ENCODE measurements at places on chromosomes 4 and X.

- DNase-seq, result no peak
Measured at GRCh38 chr4:98151145-98151924, 8.1 kb upstream of the STPG2 start.

DNA sequence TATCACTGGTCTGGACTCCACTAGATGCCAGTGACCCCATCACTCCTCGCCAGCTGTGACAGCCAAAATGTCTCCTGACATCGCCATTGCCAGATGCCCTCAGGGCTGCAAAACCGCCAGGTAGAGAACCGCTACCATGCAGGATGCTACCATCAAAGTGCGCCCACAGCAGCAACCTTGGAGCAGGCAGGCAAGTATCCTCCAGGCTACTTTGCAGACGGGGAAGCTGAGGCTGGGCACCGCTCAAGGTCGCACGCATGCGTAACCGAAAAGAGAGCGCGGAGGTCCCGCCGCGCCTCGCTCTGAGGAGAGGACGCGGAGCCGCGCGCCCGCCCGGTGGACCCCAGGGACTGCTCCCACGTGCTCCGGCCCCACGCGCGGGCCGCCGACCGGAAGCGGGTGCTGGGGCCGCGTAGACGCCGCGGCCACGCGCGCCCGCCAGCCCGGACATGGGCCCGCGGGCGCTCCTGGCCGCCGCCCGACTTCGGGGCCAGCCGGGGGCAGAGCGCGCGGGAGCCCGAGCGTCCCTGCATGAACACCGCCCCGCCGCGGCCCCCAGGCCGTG, at the start of gene STS:
STS (plus strand) TSS at position 300 of the 565 bp plus-strand sequence. CDS start 105,488 bp downstream, outside the sequence.
- peak; percentile 83 for DNase-seq

DNA sequence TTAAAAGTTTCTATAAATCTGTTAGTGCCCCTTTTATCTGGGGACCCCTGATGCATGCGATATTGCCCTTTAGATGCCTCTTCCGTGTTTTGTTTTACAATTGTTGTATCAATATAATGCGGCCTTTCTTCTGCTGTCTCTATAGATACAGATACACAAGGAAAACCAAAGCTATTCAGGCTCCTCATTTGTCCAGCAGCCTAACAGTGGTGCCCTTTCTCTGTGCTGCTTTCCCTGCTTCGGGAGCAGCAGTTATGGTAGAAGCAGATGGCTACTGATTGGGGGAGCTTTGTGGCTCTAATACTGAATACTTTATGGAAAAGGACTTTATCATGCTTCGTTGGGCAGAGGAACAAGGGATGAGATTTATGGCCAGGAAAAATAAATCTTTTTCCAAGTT, 10.6 kb upstream of the PRDM8 start:
- DNase-seq, result peak; percentile 23

GRCh38 chr4:98199247-98199646, 56.0 kb upstream of the STPG2 start:
- DNase-seq, result no peak

- DNase-seq, result no peak
Measured at GRCh38 chr4:148574911-148575310, 132.7 kb upstream of the NR3C2 start.

DNA sequence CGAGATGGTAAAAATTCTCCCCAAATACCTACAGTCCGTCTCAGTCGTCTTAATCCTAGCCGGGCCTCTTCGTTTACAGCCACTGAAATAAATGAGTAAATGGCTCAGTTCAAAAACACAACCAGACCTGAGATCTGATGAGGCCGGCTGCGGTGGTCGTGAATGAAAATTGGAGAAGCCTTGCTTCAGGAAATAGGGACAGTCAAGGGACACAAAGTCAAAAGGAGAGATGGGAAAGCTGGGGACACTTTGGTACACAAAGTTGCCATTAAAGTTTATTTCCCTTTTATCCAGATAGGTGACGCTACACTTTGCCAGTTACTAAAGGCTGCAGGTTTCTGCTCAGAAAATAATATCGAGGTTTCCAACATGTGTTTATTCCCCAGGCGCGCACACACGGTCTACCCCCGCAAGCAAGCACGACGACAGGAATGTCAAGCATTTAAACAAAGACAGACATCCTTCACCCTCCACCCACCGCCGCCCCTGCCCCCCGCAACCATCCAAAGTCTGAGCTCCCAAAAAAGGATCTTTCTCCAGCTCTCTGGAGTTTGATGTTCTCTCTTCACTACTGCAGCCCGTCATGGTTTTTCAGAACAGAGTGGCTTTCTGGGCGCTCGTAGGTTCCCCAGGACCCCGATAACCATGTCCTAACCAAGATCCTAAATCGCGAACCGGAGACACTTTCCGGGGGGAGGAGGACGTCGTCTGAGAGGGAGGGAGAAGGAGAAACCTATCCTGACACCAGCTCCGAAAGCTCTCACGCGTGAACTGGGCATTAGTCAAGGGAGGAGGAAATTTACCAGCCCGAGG, 1.3 kb upstream of the PCDH7 start:
- DNase-seq, result peak; percentile 18

DNA sequence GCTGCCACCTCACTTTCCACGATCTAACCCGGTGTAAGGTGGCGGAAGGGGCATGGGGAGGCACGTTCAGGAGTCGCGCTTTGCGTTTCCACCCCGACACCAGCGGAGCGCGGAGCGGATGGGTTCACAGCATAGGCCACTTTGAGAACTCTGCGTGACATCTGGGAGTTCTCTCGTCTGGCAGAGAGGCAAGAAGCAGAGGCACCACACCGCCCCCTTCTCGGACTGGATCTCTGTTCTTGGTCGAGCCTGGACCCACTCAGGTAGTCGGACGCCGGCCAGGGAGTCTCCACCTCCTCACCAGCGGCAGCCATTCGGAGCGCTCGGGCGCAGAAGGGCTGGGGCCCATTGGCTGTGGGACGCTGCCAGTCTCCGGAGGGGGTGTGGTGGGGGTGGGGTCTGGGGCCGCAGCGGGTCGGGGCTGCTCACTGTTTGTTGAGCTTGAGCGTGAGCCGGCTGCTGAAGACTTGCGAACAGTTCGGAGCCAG, at the start of gene DACH2:
DACH2 (plus strand) TSS at position 428 of the 488 bp plus-strand sequence.
- DNase-seq, result peak; percentile 94

GRCh38 chr4:101711590-101712260, 78.8 kb upstream of the BANK1 start:
- peak; percentile 96 for DNase-seq

DNA sequence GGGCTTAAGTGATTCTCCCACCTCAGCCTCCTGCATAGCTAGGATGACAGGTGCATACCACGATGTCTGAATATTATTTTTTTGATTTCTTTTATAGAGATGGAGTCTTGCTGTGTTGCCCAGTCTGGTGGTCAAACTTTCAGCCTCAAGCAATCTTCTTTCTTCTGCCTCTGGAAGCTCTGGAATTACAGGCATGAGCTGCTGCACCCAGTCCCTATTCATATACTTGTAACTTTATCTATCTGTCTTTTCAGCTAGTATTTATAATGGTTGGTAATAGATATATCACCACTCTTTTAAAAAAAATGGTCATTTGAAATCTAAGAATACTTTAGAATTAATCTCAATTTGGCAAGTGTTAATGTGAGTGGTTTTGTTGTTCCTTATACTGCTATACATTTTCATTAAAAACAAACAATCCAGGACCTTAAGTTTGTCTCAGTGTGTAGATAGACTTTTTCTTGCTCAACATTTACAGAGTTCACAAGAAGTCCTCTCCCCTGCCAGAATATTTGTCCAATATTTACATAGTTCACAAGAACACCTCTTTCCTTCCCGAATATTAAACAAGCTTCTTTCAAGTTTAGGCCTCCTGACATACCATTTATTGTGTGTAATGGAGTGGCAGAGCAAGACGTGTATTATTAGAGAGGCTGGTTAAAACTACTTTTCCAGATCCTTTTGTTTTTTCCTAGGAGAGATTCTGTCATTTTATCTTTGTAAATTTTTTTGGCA, 1197.4 kb upstream of the ADGRL3 start:
- no peak for DNase-seq

- no peak for DNase-seq
Measured at GRCh38 chr4:71231129-71232055, 107.4 kb upstream of the SLC4A4 start.

DNA sequence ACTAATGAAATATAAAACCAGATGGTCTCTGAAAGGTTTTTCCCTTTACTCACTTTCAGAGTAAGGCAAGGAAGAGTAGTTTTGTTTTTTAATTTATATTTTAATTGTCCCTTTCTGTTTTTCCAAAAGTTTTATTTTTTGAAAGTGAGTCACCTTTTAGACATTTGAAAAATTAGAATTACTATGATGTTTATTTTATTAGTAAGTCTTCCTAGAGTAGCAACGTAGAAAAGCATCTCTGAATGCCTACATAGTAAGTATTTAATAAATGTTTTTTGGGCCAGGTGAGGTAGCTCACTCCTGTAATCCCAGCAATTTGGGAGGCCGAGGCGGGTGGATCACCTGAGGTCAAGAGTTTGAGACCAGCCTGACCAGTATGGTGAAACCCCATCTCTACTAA, 51.1 kb downstream of the TET2 start:
- DNase-seq, result no peak

Data from NCI-H69 (cell line).